ENCODE measurements at places on chromosomes 13 and 19.

GRCh38 chr19:17394891-17395415, 957 bp upstream of the CCDC194 start:
- peak; percentile 42 for ATAC-seq

DNA sequence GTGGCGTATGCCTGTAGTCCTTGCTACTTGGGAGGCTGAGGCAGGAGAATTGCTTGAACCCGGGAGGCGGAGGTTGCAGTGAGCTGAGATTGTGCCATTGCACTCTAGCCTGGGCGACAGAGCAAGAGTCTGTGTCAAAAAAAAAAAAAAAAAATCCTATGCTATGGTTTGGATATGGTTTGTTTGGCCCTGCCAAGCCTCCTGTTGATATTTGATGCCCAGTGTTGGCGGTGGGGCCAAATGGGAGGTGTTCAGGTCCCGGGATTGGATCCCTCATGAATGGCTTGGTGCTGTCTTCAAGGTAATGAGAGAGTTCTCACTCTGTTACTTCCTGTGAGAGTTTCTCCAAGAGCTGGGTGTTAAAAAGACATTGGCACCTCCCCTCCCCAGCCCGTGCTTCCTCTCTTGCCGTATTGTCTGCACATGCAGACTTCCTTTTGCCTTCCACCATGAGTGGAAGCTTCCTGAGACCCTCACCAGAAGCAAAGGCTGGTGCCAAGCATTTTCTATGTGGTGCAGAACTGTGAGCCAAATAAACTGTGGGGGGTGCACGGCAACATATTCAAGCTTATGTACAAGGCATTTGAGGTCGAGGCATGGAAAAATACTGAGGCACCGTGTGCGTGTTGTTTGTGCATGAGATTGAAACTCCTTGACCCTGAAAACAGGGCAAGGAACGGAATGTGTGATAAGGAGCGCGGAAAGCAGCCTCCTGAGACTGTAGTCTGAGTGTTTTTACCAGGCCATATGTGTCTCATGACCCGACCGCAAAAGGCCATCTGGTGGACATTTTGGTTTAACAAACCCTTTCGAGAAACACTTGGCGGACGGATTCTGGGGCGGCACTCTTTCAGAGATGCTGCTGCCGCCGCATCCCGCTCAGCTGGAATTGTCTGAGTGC, 7.3 kb downstream of the SIGLEC9 start:
- no peak for ATAC-seq

- no peak for ATAC-seq
These were observed 2.2 kb downstream of the ZSCAN22 start for GRCh38 chr19:58328999-58329398.

DNA sequence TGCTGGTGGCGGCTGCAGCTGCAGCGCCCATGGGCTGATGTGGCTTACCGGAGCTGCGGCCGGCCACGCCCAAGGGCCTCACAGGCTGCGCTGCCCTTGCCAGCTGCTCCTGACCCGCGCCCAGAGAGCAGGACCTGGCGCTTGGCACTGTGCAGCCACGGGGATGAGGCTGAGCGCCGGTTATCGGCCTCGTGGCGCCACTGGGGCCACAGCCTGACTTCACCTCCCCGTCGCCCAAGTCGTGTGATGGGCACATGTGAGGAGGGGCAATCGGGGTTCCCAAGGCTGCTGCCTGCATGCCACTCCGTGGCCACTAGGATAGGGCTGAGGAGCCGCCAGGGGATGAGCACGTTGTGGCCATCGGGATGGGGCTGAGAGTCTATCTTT, 77.2 kb upstream of the PABPC3 start:
- no peak for ATAC-seq

- no peak for ATAC-seq
These were observed 1.2 kb downstream of the EPS15L1 start for GRCh38 chr19:16470541-16470910.

- no peak for ATAC-seq
These were observed 202.4 kb downstream of the ITGBL1 start for GRCh38 chr13:101654883-101655282.

DNA sequence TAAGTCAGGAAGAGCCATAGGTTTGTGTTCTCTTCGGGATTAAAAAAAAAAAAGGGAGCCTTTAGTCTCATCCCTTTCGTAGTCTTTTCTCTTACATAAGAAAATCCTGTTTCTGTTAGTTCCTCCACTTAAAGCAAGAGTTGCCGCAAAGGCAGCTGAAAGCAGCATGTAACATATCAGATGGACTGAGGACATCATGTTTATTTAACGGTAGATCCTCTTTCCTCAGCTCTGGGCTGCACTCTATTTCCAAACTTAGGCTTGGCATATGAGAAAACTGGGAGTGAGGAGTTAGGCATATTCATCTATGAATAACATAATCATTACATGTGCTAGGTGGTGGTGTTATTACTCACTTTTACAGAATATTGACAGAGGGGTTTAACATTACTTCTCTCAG, 391.2 kb downstream of the KLF12 start:
- ATAC-seq, result no peak

DNA sequence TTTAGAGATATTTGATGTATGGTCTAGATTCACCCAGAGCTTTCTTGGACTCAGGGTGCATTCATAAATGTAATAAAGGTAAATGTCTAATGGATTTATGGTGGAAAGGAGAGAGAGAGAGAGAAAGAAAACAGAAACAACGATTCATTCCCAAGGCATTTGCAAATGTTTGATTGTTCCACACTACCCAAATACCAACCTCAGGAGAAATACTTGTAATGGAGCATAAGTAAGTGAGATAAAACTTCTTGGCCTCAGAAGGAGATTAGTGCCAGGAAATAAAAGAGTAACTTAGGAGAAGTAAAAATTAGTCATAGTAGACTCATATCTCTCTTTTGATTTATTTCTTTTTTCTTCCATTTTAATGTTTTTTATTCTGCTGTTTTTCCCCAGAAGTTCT, 40.6 kb upstream of the DGKH start:
- ATAC-seq, result no peak

GRCh38 chr13:52003541-52003940, 7.7 kb downstream of the ATP7B start:
- ATAC-seq, result no peak

DNA sequence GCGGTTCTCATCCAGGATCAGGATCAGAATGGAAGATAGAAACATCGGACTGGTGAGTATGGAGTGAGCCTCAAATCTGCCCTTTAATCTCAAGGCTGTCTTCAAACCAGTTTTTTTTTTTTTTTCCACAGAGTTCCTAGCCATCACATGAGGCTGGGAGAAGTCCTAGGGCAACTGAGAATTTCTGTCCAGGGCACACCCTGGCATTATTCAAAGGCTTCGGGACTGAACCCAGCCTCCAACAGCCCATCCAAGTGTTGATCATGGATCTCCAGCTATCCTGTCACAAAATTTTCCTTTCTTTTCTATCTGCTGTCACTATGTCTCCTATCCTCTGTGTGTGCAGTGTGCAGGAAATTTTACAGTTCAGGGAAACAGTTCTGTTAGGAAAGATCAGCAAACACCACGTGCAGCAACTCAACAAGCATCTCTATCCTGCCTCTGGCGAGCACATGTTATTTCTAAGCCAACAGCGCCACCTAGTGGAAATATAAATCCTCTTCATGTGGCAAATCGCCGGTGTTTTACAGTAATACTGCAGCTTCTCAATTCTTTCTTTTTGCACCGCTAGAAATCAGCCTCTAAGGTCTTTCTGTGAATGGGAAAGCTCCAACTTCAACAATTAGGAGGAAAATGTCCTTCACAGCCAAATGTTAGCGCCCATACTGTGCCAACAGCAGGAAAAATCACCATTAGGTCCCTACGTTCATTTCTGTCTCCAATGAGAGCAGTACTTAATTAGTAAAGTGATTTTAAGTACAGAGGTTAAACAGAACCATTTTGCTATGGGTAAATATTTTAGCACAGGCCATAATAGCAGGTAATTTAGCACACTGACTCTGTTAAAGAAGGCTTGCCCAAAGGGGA, 21.4 kb upstream of the ZNF181 start:
- ATAC-seq, result peak; percentile 43

- ATAC-seq, result no peak
These were observed 257.0 kb downstream of the TSHZ3 start for GRCh38 chr19:31092274-31092673.

- ATAC-seq, result no peak
These were observed 1.1 kb upstream of the PHF11 start for GRCh38 chr13:49494645-49495044.

DNA sequence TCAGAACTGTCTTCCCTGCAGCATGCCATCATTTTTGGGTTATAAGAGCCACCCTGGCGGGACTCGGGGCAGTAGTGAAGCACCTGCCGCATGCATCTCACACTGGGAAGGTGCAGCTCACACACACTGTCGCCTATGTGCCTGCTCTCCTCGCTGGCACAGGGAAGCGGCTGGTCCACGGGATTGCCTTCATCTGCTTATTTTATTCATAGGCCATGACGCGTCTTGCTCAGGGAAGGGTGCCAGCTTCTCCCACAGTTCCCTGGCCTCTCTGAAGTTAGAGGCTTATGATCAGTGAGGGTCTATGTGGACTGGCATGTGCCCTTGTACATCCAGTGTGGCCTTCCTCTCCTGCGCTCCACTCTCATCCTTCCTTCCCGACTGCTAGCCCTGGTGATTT, 150.0 kb downstream of the KLF12 start:
- no peak for ATAC-seq

GRCh38 chr13:20130652-20131051, 30.2 kb downstream of the GJA3 start:
- no peak for ATAC-seq

GRCh38 chr19:12913851-12914690, 5.0 kb downstream of the SYCE2 start:
- peak; percentile 41 for ATAC-seq

DNA sequence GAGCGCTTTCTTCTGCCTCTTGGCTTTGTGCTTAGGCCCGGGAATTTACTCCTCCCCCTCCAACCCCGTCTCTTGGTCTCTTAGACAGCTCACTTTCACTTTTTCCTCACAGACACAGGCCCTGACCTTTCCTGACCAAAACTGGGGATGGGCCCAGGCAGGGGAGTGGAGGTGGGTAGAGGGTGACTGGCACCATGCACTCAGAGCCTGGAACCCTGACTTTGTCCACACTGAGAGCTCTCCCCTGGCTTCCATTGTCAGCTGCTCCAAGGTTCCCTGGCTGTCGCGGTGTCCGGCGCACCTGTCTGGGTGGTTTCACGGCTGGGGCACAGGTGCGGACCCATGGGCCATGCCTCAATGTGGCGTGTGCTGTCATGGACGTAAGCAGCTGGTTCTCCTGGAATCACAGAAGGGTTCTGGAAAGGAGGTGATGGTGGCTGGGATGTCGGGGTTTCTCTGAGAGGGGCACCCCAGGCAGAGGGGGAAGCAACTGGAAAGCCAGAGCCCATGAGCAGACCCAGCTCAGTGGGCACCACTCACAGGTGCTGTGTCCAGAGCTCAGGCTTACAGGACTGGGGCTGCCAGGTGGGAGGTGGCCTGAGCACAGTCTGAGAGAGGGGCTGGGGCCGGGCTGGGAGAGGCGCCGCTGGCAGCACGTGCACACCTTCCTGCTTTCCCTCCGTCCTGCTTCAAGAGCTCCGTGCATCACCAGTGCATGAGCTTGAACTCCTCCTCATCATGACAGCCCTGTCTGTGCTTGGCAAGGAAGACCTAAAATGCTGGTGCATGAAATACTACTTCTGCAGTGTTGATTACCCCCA, 28.0 kb upstream of the C1QTNF9 start:
- ATAC-seq, result no peak

DNA sequence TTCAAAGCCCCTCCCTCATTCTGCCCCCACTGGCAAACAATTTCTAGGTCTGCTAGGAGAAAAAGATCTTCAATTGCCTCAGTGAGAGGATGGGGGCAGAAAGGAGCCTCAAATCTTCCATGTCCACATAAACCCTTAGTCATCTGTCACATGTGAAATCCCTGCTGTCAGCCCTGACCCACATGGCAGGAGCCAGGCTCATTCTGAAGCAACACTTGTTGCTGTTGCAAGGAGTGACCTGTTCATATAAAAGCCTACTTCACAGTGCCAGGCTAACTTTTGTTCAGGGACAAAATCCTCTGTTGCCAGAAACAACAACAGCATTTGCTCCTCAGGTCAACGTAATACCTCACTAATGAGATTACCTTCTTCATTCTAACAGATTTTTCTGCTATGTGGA, 70.5 kb downstream of the IRS2 start:
- ATAC-seq, result no peak

- no peak for ATAC-seq
These were observed 40.5 kb upstream of the ITM2B start for GRCh38 chr13:48192411-48192935.

DNA sequence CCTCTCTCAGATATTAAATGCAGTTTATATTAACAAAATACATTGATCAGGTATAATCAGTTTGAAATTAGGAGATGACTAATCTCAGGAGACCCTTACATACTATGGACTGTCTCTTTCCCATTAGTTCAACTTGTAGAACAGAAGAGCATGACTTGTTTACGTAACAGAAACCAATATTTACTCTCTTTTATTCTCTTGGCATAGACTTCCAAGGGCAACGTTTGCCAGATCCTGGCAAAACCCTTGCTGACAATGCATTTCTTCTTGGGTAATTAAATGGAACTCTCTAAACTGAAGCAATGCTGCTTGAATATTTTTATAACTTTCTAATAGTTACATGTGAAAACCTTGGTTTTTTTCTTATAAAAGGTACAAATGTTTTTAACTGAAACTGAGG, 68.3 kb upstream of the MYO16 start:
- no peak for ATAC-seq

DNA sequence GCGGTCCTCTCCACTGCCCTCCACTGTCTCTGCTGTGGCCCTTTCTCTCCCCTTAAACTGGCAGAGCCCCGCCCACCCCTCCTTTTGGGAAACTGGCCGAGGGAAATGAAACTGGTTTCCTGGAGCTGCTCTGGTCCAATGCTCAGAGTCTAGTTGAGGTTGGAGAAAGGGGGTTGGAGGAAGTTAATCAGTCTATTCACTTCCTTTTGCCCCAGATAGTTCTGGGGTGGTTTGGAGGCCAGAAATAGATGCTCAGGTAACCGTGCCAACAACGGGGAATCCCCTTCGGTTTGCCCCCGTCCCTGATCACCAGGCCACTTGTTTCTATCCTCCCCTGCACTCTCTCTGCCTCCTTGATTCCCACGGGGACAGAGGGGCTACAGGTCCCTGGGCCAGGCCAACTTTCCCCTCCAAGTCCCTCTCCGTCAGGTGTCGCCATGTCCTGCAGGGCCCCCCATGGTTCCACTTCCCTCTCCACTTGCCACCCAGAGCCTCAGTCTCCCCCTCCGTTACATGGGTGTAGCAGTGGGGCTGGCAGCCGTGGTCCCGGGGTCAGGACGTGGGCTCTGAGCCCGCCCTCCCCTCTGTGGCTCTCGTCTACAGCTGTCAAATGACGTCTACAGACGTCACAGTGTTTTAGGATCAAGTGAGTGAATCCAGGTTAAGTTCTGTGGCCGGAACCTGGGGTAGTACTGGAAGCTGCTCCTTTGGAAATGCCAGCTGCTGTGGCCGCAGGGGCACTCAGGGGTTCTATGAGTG, at the start of gene IL4I1:
TSS of gene IL4I1 (minus strand) at position 25 of the 759 bp plus-strand sequence. CDS start 727 bp downstream, outside the sequence.
- ATAC-seq, result peak; percentile 60

DNA sequence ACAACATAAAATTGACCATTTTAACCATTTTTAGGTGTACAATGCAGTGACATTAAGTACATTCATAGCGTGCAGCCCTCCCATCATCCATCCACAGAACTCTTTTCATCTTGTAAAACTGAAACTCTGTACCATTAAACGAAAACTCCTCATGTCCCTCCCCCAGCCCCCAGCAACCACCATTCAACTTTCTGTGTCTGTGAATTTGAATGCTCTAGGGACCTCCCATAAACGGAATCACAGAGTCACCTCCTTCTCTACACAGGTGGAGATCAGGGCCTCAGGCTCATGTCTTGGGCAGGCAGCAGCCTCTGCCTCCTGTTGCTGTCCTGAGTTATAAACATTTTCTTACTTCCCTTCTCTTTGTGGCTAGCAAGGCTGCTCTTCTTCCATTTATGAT, 7.3 kb upstream of the CCNE1 start:
- ATAC-seq, result peak; percentile 81

- ATAC-seq, result no peak
These were observed 77.8 kb downstream of the TSHZ3 start for GRCh38 chr19:31271306-31271911.
